ENCODE measurements at places on chromosomes 7 and 10.

- DNase-seq: no peak
These were observed 24.9 kb upstream of the CACNA2D1 start for GRCh38 chr7:82468435-82468834.

DNA sequence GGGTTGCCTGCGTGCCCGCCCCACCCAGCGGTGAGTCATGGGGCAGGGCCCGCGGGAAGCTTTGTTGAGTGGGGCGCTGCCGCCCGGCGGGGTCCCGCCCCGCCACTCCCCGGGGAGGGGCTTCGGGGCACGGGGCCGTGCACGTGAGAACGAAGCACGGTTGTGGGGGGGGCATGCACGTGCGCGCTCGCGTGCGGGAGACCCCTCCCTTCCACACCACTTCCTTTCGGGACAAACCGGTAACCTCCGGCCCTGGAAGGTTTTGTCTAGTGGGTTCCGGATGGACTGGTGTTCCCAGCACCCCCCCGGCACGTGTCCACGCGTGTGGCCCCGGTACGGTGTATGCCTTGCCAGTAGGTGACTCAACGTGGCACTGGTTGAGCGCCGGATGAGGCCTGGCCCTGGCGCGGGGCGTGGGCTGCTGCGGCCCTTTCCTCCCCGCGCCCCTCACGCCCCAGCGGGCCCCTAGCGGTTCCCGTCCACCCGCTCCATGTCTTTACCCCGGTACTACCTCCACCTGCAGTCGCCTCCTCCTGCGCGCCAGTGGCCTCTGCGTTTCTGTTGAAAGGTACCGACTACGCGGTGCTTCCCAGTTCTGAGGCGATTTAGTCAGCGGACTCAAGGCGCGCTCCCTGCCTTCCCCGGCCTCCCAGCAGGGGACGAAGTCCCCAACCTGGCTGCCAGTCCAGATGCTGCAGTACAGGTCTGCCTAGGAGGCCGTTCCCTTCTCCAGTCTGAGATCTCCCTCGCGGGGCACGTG lies 3.1 kb downstream of the ADIRF start:
- peak; percentile 73 for DNase-seq

- DNase-seq: no peak
These were observed 26.6 kb downstream of the FAM3C start for GRCh38 chr7:121369462-121369861.

- DNase-seq: no peak
These were observed 620.6 kb upstream of the ANKRD30A start for GRCh38 chr10:36504758-36505157.

DNA sequence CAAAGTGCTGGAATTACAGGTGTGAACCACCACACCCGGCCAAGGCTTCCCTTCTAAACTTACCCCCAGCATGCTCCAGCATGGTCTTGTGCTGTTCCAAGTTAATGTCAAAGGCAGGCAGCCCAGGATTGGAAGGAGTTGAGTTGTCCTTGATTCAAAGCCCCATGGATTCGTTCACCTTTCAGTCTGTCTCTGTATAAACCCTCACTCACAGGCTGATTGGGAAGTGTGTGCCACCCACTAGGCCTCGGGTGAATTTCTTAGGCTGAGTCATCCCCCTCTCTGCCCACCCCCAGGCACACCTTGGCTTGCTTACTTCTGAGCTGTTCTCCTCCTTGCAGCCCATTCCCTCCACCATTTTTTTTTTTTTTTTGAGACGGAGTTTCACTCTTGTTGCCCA lies 13.3 kb upstream of the PRDX3 start:
- DNase-seq: no peak

GRCh38 chr7:12030116-12030515 lies 181.0 kb upstream of the TMEM106B start:
- no peak for DNase-seq

DNA sequence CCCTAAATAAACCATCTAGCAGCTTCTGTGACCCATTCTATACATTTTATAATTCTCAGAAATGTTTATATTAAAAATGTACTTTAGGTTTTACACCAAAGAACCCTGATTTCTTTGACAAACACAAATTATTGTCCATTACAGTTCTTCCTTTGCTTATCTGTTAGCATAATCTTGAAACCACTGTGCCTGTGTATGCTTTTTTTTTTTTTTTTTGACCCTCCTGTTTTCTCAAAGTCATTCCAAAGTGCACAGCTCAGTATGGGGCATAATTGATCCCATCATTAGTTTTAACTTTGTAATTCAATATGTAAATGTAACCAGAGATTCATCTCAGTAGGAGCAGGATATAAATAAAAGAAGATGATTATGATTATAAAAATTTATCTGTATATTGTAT lies 229.3 kb downstream of the DGKB start:
- DNase-seq: no peak

DNA sequence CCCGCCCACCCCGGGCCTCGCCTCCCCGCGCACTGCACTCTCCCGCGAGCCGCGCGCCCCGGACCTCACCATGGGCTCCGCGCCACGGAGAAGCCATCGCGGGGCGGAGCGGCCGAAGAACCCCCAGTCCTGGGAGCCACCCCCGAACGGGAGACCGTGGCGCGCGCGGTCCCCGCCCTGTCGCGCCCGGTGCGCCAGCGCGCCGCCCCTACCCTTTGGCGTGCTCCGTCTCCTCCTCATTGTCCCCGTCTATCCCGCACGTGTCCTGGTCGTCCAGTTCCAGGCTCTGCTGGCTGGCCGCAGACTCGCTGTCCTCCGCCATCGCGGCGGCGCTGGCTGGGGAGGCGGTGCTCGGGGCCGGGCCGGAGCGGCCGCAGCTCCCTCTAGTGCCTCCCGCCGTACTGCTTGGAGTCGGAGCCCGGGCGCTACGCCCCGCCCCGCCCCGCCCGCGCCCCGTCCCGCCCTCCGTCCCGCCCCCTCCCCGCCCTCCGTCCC lies at the start of gene NMT2:
TSS of gene NMT2 (minus strand) at position 403 of the 495 bp plus-strand sequence. CDS start at position 322, 81 bp downstream.
- peak; percentile 81 for DNase-seq

Measured in stimulated activated naive CD8-positive, alpha-beta T cell treated with anti-CD3 and anti-CD28 coated beads, Interleukin-15, amount 100 ng/mL, for 72 hours (primary cell).